Myocyte (in vitro differentiated cells): ENCODE measurements at places on chromosomes 16 and 17.
A peak's percentile ranks its signal among the peaks of the same experiment; 100 is the strongest.

- DNase-seq = no peak
These were observed 16.7 kb downstream of the NGFR start for GRCh38 chr17:49511810-49512209.

DNA sequence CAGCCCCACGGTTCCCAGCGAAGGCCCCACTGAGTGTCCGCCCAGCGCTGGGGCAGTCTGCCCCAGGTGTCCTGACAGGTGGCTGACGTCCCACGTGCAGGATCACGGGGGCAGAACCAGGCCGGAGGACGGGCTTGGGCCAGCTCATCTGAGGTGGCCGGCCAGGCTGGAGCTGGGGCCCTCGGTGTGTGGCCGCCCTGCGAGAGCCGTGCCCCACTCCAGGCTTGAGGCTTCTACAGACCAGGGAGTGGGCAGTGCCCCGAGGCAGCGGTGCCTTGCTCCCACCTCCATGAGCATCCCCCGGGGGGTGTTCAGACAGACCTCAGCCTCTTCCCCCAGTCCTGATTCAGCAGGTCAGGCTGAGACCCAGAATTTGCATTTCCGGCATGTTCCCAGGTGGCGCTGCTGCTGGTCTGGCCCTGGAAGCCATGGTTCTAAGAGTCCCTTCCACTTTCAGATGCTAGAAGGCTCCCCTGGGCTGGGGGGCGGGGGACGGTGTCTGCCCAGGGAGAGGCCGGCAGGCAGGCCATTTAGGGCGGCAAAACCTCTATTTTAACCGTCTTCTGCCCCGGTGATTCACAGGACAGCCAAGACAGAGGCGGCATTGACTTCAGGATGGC lies 35.4 kb upstream of the PABPN1L start:
- no peak for DNase-seq

- peak; percentile 37 for DNase-seq
These were observed 319.2 kb downstream of the SOX9 start for GRCh38 chr17:72439893-72440502.

DNA sequence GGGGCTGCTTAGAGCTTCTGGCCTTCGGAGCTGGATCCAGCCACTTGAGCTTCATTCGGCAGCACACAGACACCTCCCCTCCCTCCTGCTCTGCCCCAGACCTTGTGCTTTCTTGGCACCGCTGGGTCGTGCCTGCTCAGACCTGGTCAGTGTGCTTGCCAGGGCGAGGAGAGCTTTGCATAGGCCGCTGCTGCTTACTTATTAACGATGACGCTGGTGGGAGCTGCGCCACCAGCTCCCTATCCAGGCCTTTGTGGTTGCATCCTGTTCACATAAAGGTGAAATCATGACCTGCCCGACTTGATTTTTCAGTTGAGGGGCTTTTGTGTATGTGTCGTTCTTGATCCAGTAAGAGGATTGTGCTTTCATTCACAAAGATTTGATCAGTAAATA lies 101.1 kb downstream of the MSI2 start:
- DNase-seq = no peak

DNA sequence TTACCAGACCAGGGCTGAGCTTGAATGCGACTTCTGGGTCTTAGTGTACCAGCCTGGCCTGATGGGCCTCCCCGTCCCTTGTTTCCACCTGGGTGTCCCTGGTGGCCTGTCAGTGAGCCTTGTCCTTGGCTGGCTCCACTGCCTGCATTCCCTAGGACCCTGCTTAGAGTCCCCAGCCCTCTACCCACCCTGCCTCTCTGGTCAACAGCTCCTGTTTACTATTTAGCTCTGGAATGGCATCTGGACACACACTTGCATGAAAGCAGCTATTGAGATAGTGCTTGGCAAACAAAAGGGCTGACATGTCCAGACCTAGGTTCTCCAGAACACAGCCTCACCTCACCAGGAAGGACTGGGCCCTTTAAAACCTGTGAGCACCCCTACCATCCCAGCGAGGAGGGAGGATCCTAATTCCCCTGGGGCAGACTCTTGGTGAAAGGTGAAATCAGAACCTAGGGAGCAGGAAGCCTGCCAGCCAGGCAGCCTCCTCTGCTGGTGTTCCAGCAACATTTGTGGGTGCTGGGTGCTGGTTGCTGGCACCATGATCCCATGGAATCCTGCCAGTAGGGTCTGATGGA lies 38.8 kb downstream of the RAI1 start:
- DNase-seq = no peak

DNA sequence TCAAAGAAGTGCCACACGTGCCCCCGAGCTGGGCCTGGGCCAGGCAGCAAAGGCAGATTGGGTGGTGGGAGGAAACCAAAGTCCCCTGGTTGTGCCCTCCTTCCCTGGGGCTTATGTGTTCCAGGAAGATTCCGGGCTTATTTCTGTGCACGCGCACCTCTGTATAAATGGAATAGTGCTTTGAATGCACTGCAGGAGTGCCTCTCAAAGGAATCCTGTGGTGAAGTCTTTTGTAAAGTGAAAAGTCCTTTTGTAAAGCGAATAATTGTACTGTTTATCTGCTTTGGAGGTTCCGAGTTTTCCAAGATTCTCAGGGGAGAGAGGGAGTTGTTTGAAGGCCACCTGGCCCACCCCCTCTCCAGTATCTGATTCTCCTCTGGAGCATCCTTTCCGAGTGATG lies 26.8 kb downstream of the C17orf75 start:
- no peak for DNase-seq

DNA sequence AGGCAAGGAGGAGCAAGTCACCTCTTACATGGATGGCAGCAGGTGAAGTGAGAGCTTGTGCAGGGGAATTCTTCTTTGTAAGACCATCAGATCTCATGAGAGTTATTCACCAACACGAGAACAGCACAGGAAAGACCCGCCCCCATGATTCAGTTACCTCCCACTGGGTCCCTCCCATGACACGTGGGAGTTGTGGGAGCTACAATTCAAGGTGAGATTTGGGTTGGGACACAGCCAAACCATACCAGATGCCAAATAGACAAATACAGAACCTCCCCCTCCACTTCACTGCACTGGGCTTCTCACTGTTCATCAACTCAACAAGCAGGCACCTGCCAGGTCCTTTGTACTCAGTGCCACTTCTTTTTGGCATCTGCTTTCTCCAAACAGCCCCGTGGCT lies 100.2 kb downstream of the WSCD1 start:
- DNase-seq = no peak

DNA sequence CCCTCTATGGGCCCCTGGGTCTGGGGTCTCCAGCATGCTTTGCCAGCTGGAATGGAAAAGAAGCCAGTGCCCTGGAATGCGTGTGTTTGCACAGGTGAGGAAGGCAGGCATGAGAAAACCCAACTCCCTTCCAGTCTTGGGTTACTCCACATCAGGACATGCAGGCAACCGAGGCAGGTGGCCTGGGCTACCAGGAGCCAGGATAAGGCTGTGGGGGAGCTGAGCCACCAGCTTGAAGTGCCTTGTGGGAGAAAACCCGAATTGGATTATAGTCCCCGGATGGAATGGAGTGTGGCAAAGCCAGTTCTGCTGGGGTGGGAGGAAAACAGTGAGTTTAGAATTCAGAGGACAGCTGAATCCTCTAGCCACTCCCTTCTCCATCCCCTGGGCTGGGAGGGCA lies 7.2 kb downstream of the SRCIN1 start:
- DNase-seq = peak; percentile 65

- DNase-seq = no peak
These were observed 269.9 kb downstream of the SHISA9 start for GRCh38 chr16:13171313-13171712.

DNA sequence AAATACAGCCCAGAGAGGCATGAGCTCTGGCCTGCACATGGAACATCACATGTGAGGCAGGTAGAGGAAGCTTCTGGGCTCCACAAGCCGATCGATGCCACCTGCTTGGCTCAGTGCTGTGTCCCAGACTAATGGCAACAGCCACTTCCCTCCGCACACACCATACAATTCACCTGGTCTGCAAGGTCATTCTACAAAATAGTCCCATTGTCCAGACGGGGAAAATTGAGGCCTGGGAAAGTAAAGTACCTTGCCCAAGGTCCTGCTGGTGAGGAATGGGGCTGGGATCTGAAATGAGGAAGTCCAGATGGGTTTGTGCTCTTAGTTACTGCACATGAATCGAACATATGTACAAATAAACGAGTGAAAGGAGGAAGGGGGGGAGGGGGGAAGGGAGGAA lies 88.0 kb downstream of the LITAF start:
- DNase-seq = no peak

GRCh38 chr17:33531311-33531710 lies 238.2 kb upstream of the ASIC2 start:
- DNase-seq = no peak

DNA sequence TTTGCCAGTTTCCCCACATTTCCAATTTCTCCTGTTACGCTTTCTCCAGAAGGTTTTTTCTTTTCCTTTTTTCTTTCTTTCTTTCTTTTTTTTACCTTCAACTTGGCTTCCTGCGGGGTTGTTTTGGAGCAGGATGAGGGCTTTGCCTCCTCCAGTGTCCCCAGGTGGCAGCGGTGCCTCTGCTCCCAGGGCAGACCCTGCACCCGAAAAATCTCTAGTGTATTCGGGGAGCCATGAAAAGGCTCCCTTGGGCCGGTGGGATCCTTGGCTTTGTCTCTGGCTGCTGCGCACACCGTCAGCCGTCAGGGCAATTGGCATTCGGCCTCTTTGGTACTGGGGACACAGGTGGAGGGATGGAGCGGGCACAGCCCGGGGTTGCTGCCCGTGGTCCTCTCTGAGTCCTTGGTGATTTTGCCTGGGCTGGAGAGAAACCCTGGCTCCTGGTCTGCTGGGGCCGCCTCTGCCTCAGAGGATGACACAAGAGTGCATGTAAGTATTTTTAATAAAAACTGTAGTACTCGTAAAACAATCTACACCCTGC lies 846 bp downstream of the ITGB3 start:
- no peak for DNase-seq

DNA sequence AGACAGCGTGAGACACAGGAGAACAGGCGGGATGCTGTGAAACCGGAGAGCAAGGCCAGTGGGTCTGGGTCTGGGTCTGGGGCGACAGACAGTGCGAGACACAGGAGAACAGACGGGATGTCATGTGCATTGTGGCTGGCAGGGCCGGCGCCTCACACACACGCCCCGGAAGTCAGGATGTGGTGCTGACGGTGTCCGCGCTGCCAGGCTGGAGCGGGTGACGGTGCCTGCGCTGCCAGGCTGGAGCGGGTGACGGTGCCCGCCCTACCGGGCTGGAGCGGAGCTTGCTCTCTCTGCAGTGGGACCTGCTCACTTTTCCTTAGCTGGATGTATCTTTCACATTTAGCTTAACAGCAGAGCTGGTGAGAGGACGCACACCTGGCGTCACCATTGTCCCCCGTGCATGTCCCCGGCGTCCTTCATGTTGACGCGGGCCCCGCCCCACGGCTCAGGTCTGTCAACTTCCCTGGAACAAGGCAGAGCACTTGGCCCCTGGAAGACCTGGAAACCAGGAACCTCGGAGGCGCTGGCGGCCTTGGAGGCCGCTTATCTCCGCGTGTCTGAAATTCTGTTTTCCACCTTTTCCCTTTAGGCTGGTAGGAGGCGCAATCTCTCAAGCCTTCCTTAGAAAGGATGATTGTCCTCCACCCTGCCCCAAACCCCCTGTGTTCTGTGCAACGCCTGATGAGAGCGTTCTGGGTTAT lies 43.0 kb upstream of the ZNF750 start:
- DNase-seq = no peak

- no peak for DNase-seq
These were observed 48.8 kb downstream of the MYH11 start for GRCh38 chr16:15808071-15808470.

- no peak for DNase-seq
These were observed 3.3 kb upstream of the N4BP1 start for GRCh38 chr16:48613061-48613957.

DNA sequence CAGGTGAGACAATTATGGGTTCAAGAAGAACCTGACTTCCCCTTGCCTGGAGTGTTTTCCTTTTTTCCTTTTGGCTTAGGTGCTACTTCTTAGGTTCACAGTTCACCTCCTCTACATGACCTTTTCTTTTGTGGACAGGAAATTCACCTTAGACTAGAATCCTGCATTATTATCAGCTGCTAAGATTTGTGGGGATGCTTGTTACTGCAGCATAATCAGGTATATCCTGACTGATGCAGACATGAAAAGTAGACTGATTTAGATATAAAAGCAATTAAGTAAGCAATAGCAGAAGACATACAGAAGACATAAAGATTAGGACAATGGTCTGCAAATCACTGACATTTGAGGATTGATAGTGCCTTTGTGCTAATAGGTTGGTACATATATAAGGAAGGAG lies 168.3 kb downstream of the SALL1 start:
- no peak for DNase-seq

DNA sequence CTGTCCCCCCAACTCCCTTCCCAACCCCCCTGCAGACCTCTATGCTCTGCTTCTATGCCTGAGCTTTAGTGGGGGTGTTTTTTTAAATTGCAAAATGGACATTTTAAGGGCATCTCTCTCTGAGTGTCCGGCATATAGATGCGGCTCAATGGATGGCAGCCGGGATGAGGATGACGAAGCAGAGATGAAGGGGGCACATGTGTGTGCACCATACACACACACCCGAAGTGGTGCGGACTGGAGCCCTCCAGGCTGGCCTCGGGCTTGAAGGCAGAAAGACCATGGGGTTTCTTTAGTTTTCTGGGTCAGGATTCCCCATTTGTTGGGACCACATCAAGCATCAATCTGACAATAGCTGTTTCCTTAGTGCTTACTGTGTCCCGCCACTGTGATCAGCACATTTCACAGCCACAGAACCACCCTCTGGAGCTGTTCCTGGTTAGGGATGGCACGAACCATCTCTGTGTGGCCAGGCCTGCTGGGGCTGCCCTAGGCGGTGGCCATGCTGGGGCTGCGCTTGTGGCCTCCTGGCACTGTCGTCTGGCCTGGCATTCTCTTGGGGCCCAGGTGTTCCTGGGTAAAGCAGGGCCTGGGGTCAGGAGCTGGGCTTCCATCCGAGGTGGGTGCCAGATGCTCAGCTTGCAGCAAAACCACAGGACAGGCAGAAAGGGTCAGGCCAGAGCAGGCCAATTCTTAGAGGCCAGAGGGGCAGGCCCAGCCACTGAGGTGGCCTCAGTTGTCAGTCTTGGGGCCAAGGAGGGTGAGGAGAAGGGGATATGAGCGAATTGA lies 49.9 kb downstream of the NT5M start:
- peak; percentile 50 for DNase-seq

GRCh38 chr16:53090286-53090590 lies 35.4 kb downstream of the CHD9 start:
- DNase-seq = no peak

DNA sequence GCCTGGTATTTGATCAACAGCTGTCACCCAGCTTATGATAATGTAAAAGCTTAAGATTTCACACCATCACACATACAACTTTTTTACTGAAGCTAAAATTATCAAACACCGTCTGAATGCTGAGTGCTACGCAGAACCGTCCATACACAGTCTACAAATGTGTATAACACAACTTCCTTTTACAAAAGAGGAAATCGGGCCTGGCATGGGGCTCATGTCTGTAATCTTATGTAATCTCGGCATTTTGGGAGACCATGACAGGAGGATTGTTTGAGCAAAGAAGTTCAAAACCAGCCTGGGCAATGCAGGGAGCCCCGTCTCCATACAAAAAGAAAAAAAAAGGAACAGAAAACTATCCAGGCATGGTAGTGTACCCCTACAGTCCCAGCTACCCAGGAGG lies 19.6 kb upstream of the QRICH2 start:
- DNase-seq = no peak

- no peak for DNase-seq
These were observed 131.9 kb downstream of the C16orf95 start for GRCh38 chr16:87185308-87185707.

GRCh38 chr16:21654466-21654865 lies 2.1 kb upstream of the IGSF6 start:
- no peak for DNase-seq
